Stimulated activated CD8-positive, alpha-beta memory T cell treated with anti-CD3 and anti-CD28 coated beads, Interleukin-2, amount 100 ng/mL, for 1 hour (primary cell): ENCODE measurements at places on chromosomes 2 and 18.
A peak's percentile ranks its signal among the peaks of the same experiment; 100 is the strongest.

DNA sequence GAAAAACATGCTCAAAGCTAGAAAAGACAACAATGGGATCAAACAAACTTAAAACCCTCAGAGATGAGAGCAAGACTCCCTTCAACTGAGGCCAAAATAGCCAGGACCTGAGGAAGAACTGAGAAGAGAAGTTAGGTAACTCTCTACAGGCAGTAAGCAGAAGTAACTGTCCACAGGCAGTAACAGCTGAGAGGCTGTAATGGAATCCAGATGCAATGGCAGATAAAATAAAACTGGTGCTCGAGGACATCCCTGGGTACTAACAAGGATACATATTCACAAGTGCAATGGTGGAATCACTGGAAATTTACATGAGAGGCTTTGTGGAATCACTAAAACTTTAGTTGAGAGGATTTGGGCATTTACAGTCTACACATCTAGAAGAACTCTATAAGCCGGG is 30.4 kb upstream of the C2orf66 start:
- no peak for DNase-seq

DNA sequence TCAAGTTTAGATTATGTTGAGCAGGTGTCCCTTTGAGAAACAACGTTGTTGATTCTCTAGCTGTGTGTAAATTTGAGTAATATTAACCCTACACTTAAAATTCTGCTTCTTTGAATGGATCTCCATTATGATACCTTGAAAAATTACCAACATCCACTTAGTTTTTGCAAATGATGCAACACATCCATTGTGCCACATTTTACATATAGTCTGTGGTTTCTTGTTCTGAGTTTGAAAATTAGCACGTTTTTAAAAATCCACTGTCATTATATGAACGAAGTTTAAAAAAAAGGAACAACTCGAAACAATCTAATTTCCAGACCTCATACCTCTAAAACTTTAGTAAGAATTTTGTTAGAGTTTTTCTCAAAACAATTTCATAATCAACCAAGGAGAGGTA is 37.7 kb downstream of the PIK3C3 start:
- no peak for DNase-seq

GRCh38 chr2:231124838-231125568 is at the start of gene HTR2B:
HTR2B (minus strand) TSS chr2:231125042; CDS start chr2:231123764, 1,278 bp downstream.
- DNase-seq = no peak

GRCh38 chr2:25982273-25982967 is at the start of gene KIF3C:
KIF3C (minus strand) TSS chr2:25982497; CDS start chr2:25981917, 580 bp downstream.
- DNase-seq = peak; percentile 55

DNA sequence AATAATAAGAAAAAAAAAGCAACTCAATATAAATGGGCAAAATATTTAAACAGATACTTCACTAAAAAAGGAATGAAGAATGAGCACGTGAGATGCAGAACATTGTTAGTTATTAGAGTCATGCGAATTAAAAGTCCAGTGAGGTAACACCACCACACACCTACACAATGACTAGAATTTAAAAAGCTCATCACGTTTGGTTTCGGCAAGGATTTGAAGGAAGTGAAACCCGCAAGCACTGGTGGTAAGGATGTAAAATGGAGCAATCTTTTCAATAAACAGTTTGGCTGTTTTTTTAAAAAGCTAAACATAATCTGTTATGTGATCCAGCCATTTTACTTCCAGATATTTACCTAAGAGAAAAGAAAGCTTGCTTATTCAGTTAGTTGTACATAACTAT is 1181.6 kb upstream of the CELF4 start:
- no peak for DNase-seq

DNA sequence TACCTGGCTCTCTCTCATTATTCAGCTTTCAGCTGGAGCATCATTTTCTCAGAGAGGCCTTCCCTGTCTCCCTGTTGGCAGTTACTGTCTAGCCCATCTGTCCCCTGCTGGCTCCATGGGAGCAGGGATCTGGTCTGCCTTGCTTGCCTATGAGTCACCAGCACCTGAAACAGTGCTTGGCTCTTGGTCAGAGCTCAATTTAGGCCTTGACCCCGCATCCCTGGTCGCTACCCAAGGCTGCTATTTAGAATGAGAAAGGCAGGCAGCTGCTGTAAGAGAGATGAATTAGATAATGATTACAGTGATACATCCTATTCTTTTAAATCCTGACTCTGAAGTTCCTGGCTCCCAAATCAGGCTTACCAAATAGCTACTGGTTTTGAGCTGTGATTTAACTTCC is 32.9 kb downstream of the KCNE4 start:
- DNase-seq = no peak

GRCh38 chr2:54967269-54967668 is 83.0 kb downstream of the RTN4 start:
- no peak for DNase-seq

DNA sequence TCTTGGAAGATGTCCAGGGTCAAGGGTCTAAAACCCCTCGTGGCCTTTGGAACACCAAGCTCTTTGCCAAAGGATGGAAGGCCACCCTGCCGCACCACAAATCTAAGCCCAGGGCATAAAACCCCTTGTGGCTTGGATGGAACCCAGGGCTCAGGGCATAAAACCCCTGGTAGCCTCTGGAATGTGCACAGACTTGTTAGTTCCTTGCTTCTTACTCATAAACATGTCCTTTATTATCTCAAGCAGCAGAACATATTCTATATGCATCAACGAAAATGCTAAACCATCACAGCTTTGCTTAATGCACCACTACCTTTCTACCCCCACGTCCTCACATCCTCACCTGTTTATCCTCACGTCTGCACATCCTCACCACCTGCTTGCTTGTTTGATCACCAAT is 998.0 kb downstream of the DSC3 start:
- no peak for DNase-seq

DNA sequence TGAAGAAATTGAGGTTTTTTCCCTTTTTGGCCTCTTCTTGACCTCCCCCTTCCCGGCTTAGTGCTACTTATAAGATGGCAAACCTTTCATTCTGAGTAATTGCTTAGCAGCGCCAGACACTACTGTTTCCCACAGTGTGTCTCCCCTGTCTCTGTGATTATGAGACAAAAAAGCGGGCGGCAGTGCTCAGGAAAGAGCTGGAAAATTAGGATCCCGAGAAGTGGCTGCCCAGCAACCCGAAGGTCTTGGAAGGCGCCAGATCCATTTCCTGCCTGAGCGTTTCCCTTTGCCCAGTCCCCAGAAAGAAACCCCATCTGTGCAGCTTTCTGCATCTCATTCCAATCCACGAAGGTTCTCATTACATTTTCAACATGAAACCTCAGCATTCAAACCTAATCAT is 191.9 kb upstream of the APCDD1 start:
- DNase-seq = no peak

- DNase-seq = peak; percentile 65
These were observed 261.6 kb downstream of the NAPG start for GRCh38 chr18:10787293-10787901.

GRCh38 chr2:191374366-191374765 is 129.2 kb downstream of the MYO1B start:
- no peak for DNase-seq

DNA sequence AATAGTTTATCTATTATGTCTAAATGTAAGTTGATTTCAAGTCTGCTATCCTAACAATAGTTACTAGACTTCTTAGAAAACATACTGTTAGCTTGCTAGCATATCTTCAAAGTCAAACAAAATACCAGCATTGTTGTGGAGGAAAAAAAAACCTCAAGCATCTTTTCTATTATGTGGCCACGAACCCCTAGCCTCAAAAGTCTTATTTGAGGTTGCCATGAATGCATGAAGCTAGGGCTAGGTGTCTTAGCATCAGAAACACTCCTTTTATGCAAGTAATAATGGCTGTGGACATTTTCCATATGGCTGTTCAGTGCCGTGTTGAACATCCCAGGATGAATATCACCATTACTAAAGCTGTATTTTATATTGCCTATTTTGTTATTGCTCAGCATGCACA is 86.6 kb upstream of the OTX1 start:
- no peak for DNase-seq

- DNase-seq = no peak
These were observed 238.0 kb downstream of the GULP1 start for GRCh38 chr2:188529710-188530109.

DNA sequence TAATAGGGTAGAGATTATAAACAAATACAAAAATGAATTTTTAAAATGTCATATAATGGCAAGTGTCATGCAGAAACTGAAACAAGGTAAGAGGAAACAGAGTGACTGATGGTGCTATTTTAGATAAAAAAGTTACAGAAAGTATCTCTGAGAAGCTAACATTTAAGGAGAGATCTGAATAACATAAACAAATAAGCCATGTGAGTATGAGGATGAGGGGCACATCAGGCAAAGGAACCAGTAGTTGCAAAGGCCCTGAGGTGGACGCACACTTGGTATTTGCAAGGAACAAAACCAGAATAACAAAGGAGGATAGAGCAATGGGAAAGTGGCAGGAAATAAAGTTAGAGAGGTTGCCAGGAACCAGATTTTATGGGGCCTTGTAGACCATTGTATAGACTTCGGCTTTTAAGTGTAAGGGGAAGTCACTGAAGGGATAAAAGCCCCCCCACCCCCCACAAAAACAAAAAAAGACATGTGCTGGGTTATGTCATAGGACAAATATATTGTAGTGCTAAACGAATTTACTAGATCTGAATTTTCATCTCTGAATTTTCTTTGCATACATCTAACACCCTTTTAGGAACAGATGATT is 159.2 kb downstream of the DTNB start:
- DNase-seq = no peak

- DNase-seq = no peak
These were observed 164.5 kb upstream of the SIX3 start for GRCh38 chr2:44777036-44777435.

- no peak for DNase-seq
These were observed 61.4 kb downstream of the BCL2L11 start for GRCh38 chr2:111182121-111182520.

DNA sequence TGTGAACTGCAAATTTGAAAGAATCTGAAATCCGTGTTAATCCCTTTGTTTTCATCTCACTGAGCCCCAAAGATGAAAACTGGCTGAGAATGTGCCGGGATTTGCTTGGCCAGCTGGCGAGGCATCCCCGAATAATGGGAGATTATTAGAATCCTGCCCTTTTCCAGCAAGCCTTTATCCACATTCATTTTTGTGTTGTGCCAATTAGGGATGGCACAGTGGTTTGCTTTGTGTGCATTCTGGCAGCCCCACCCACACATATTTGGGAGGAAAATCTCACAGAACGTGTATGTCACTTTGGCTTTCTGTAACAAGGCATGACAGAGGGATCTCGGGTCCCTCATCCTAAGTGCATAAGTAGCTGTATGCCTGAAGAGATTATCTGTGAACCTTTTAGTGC is 405.8 kb upstream of the FAM98A start:
- no peak for DNase-seq

DNA sequence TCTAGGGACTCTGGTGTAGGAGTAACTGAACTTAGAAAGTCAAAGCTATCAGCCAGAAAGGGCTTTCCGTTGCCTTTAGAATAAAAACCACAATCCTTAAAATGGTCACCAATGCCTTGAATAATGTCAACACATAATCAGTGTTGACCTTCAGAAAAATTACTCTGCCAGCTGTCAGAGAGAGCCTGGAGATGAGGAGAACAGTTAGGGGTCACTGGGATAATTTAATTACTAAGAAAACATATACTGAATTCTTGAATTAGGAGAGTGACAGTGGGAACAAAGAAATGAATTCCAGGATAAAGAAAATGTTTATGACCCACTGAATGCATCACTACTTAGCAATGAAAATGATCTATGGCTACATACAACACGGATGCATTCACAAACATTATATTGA is 23.4 kb upstream of the UGP2 start:
- DNase-seq = no peak

DNA sequence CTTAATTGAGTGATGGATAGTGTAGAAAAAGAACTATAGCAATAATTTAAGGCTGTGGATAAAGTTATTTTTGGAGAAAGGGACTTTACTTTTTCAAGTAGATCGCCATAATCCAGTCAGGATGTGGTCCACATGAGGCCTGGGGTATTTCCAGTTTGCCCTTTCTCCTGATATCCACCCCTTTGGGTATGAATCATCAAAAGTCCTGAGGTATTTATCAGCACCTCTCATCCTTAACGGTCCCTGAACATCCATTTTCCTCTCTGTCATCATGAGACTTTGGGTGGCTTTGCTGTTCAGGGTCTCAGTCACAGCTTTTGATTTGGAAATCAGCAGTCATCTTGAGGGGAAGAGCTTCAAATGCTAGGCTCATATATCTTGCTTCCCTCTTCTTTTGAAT is 39.3 kb upstream of the ELAC1 start:
- no peak for DNase-seq
